H4 (cell line): ENCODE measurements at places on chromosomes 5 and 9. TPM values are rescaled to one million over a fixed set of nuclear protein-coding genes. Genes with fewer than 3 reads are reported as not detected.
A peak's percentile ranks its signal among the peaks of the same experiment; 100 is the strongest.

GRCh38 chr5:172441262-172441751, 13.0 kb downstream of the SH3PXD2B start:
- no peak for DNase-seq

SMC5 gene
- 10.8 and 15.3 TPM in 2 replicates for total RNA-seq

SHOC1 gene
- total RNA-seq, result 0.94 and 1.5 TPM in 2 replicates

TXN gene
- 661 and 686 TPM in 2 replicates for total RNA-seq

DNA sequence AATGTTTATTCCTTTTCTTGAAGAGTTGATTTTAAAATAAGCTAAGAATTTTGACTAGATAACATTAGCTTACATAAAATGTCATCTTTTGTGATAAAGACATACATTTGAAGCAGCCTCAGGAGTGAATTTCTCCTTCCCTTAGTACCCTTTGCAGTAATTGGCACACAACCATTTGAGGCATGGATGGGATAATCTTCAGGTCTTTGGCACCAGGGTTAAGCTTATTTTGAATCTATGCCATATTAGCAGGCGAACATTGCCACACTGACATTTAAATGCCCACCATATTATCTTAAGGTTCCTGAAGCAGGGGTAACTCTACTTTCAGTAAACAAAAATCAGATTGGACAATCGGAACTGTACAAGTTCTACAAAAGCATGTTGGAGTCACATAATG, 126.0 kb downstream of the NR3C1 start:
- DNase-seq, result no peak

DNA sequence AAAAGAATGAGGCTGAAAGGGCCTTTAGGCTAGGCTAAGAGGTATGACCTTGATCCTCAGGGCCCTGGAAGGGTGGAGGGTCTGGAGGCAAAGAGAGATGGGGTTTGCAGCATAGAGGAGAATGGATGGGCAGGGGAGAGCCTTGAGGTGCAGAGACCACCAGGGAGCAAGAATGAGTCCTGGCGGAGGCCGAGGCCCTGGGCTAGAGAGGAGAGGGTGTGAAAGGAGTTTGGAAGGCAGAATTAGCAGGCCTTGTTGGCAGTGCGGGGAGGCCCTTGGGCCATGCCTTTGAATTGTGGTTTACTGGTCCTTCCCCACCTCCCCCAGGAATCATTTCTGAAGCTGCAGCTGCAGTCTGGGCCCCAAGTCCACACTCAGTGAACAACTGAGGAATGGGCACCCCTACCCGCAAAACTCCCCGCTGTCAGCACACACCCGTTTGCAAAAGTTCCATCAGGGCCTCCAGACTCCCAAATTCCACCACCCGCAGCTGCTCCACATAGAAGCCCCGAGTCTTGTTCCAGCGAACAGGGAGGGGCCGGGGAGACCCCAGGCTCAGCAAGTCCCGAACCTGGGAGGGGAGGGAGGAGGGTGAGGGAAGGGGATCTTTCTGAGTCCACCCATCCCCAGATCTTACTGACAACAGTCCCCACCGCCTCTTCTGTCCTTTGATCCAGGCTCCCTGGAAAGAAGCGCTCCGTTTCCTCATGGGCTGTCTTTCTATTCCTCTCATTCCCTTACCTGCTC, 2.1 kb downstream of the KIF12 start:
- DNase-seq, result no peak

GRCh38 chr5:143714629-143715028, 97.3 kb upstream of the HMHB1 start:
- DNase-seq, result peak; percentile 65

FAM200C gene
- total RNA-seq, result 7.0 and 10.3 TPM in 2 replicates

GRCh38 chr9:126307322-126308061, 19.1 kb upstream of the MVB12B start:
- no peak for DNase-seq

- no peak for DNase-seq
These were observed 10.5 kb upstream of the INIP start for GRCh38 chr9:112728401-112728800.

DNA sequence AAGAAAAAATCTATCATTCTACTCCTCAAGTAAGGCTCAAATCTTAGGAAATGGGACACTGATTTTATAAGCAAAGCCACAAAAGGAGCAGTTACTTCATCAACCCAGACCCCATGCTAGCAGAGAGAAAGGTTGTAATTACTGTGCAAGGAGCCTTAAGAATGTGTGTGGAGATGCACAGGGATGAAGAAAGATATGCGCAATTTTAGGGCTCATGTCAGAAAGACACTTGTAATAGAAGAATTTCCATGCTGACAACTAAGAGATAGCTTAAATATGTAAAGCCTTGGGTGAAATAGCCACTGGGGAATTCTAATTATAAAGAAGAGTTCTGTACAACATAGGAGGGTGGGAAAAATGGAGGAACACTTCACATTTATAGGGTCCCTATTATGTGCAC, 141.8 kb downstream of the CRB2 start:
- no peak for DNase-seq

DNA sequence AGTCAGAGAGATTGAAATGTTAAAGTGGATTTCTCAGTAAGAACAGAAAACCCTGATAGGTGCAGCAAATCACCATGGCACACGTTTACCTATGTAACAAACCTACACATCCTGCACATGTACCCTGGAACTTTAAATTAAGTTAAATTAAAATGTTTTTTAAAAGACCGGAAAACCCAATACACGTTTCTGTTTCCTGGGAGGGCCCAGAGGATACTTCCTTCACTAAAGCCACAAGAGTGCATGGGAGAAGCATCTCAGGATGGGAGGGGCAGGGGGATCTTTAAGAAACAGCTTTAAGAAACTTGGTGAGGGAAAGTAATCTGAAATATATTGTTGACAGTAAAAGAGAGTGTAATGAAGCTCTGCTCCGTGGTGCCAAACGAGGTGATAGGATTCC, 164.7 kb upstream of the PTGER4 start:
- no peak for DNase-seq

CD180 gene
- not detected in 2 replicates for total RNA-seq

DNA sequence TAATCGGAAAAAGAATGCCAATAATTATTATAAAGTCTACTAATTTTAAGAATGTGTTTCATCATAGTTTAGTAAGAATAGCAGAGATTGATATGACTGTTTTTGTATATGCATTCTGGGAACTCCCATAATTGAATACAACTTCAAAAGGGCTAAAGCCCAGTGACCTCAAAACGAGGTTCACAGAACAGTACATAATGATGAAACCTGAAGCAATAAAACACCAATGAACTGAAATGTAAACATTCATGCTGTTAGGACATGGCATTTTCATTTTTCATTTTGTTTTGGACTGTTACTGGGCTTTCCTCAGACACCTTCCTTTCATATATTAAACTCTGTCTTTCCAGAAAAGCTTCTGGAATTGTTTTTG, 684 bp upstream of the JMY start:
- no peak for DNase-seq

DNA sequence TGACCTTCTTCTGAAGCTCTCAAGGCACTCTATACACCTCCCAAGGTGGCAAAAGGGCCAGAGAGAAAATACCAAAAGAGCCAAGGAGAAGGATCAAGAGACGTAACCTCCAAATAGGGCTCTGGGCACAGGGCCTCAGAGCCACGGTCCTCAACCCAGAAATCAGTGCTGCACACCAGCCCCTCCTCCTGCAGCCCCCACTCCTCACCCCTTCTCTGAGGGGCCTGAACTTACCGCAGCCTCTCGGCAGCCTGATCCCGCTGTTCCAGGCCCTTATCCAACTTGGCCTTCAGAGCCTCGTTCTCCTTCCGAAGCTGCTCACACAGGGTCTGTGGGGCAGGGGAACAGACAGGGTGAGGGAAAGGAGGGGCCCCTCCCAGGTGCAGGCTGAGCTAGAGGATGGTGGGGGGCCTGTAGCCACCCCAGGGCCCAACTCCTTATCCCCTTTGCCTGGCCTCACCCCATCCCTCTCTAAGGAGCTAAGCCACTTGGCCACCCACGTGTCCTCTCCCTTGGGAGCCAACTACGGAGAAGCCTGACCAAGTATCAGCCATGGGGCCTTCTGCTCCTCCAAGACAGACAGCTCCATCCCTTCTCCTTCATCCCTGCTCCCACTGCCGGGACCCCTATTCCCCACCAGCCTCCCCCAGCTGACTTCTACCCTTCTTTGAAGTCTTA, 28.8 kb downstream of the TNIP1 start:
- DNase-seq, result no peak
